Cortex of kidney (tissue), 1 donor: ENCODE measurements at places on chromosomes 16 and 17.
A peak's percentile ranks its signal among the peaks of the same experiment; 100 is the strongest.

- DNase-seq = no peak
These were observed 28.3 kb downstream of the VPS35L start for GRCh38 chr16:19583665-19584300.

DNA sequence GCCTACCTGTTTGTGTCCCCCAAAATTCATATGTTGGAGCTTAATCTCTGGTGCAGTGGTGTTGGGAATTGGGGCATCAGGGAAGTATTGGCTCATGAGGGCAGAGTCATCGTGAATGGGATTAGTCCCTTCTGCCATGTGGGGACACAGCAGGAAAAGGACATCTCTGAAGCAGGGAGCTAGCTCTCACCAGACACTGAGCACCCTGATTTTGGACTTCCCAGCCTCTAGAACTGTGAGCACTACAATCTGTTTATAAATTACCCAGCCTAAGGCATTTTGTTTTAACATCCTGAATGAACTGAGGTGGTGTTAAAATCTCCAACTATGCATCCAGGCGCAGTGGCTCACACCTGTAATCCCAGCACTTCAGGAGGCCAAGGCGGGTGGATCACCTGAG is 206.0 kb downstream of the SEC14L1 start:
- DNase-seq = no peak

DNA sequence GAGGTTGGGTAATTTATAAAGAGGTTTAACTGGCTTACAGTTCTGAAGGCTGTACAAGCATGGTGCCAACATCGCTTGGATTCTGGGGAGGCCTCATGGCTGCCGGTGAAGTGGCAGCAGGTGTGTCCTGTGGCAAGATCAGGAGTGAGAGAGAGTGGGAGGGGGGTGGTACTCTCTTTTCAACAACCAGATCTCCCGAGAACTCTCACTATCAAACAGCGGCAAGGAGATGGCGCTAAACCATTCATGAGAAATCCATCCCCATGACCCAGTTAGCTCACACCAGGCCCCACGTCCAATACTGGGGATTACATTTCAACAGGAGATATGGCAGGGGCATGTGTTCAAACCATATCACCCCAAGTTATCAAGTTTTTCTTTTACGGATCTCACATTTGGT is 44.0 kb upstream of the CBX4 start:
- no peak for DNase-seq

DNA sequence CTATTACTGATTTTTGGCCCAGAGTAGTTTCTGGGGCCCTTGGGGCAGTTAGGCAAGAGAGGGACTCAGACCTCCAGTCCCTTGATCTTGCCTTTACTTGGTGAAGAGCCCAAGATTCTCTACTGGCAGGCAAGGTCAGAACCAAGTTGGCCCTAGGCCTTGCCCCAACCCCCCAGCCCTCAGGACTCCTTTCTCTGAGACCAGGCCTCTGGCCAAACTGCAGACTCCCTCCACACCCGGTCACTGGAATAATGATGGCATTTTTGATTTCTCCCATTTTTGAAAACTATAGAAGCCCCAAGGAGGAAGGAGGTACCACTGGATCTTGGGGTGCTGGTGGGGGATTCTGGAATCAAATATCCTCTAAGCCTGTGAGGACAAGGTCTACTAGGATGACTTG is 18.0 kb upstream of the HOXB9 start:
- no peak for DNase-seq

DNA sequence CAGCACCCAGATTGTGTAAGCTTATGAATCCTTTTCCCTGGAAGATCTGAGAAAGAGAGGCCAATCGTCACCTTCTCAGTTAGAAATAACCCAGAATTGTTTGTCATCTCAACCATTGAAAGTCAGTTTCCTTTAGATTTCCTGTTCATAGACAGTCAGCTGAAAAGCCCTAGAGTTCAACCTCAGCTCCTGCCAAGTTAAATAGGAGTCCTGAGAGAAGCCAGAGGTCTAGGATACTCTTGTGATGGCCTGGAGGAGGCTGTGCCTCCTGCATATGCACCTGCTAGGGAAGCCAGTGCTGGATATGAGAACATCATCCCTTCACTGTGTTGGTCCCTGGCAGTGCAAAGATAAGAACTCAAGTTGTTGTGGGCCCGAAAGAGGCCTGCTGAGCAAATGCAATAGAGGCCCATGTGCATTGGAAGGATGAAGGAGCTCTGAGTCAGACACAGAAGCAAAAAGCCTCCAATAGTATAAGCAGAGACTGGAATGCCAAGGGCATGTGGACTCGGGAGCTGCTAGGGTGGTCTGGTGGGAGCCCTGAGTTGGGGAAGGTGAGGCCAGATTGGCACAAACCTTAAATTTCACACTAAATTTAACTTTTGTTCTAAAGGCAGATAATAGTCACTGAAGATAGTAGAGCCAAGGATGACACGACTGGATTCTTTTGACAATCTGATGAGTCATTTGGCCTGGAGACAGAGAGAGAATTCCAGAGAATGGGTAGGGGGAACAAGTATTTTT is 520.9 kb upstream of the CDH5 start:
- no peak for DNase-seq

DNA sequence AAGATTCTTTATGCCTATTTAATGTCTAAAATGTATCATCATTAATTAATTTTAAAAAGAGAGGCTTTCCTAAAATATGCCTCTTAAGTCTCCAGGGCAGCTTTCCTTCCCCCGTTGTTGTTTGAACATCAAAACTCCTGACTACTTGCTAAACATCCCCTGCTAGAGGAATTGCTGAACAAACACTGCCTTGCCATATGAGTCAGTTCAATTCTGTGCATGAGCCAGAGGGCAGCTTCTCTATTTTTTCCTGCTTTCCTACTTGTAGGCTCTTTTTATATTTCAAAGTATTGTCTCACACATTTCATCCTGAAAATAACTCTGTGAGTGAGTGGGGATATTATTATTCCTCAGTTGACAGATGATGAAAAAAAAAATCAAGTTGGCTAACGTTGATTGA is 143.4 kb downstream of the HS3ST4 start:
- no peak for DNase-seq

- DNase-seq = no peak
These were observed 11.4 kb upstream of the CALB2 start for GRCh38 chr16:71347146-71347545.

DNA sequence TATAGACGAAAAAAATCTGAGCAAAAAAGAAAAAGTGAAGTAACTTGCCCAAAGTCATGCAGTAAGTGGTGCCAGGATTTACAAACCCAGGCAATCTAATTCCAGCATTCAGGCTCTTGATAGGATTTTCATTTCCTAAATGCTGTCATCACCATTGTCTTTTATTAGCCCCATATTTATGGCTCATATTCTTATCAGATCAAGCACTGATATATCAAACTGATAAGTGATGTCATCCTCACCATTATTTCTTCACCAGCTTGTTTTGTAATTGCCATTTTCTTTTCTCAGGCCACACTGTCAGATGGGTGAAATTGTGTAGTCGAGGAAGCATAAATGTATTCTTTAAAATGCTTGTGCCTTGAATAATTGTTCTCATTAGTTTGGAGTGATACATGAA is 1.3 kb downstream of the RAD51C start:
- DNase-seq = no peak

GRCh38 chr17:37463039-37463438 is 26.7 kb upstream of the DUSP14 start:
- no peak for DNase-seq

DNA sequence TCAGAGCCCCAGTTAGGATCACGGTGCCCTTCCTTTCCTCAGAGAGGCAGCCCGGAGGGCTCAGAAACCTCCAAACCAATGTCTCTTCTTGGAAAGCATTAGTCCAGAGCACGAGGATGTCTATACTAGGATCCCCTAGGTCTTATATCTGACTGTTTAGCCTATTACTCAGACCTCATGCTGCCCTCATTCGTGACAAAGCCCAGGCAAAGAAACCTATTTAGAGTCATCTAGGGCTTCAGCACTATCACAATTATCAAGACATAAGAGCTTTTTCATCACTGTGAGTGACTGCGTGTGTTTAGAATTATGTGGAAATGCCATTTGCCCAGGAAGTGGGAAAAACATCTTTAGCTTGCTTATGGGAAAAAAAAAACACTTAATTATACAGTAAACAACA is 159.8 kb upstream of the NOL11 start:
- DNase-seq = no peak

GRCh38 chr16:3577302-3577752 is at the start of gene NLRC3:
Gene NLRC3 (minus strand): TSS chr16:3577403. CDS start chr16:3565036, 12,367 bp downstream.
- DNase-seq = no peak

DNA sequence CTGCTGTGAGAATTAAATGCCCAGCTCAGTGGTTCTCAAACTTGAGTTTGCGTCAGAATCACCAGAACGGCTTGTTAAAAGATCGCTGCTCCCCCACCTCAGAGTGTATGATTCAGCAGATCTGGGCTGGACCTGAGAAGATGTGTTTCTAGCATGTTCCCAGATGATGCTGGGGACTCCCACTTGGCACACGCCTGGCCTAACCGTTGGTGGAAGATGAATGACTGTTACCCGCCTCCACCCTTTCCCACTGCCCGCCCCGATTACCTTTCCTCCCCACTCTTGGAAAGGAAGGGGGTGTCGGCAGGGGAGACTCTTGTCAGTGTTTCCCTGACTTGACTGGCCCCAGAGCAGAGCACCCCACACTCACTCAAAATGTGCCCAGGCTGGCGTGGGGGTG is 29.3 kb upstream of the ABCC3 start:
- DNase-seq = no peak

- DNase-seq = no peak
These were observed 484.7 kb downstream of the NPIPA7 start for GRCh38 chr16:16863672-16864071.

DNA sequence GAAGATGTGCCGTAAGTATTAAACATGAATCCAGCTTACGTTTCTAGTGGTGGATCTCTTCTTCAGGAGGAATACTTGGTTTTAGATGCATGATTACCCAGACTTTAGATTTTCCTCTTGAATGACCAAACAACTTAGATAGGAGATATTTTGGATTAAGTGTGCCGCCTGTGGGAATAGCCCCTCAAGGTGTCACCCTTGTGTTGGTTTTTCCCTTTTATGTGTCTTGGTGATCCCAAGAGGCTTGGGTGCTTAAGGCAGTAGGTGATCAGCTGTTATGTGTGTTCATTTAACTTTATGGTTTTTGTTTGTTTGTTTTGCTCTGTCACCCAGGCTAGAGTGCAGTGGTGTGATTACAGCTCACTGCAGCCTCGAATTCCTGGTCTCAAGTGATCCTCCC is 115.1 kb downstream of the PPM1E start:
- no peak for DNase-seq

DNA sequence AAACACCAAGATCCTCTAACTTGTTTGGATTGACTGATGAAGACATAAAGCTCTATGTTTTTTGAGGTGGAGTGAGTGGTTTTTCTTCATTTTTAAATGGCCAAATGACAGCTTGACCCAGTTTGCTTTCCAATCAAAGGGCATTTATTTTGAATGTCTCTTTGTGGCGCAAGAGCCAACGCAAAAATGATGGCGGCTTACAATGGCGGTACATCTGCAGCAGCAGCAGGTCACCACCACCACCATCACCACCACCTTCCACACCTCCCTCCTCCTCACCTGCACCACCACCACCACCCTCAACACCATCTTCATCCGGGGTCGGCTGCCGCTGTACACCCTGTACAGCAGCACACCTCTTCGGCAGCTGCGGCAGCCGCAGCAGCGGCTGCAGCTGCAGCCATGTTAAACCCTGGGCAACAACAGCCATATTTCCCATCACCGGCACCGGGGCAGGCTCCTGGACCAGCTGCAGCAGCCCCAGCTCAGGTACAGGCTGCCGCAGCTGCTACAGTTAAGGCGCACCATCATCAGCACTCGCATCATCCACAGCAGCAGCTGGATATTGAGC is 329 bp downstream of the NLK start:
- no peak for DNase-seq

DNA sequence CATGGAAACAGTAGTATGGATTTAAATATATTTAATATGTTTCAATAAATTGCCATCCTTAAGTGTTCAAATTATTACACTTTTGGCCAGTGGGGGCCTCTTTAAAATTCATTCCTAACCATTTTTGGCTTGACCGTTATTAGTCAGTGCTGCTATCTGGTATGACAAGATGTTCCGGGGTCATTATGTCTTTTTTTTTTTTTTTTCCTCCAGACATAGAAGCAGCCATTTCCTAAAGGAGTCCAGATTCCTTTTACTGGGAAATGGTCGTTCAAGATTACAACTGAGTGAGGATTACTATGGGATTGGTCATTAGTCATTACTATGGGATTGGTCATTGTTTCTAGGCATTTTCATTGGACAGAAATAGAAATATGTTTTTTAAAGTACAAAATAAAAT is 53.4 kb downstream of the NF1 start:
- no peak for DNase-seq

DNA sequence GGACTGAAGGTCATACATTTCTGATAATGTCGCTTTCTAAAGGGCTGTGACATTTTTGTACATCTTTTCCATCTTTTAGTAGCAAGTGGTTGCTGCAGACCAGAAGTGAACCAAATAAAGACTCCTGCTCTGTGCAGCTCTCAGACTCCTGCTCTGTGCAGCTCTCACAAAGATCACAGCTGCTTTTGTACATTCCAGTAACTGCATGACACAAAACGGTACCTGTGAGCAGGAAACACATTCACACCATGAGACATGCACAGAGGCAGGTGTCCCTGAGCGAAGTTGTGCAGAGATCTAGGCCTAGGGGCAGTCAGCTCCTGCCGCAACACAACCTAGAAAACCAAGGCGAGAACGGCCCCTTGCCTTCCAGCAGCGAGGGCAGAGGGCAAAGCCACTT is 67.5 kb downstream of the KLHDC4 start:
- DNase-seq = no peak

- no peak for DNase-seq
These were observed 16.6 kb upstream of the INPP5K start for GRCh38 chr17:1532836-1533602.

GRCh38 chr16:50024684-50025536 is at the start of gene CNEP1R1:
Gene CNEP1R1 (plus strand): TSS chr16:50025225. CDS start chr16:50025316, 91 bp downstream.
- DNase-seq = peak; percentile 52

DNA sequence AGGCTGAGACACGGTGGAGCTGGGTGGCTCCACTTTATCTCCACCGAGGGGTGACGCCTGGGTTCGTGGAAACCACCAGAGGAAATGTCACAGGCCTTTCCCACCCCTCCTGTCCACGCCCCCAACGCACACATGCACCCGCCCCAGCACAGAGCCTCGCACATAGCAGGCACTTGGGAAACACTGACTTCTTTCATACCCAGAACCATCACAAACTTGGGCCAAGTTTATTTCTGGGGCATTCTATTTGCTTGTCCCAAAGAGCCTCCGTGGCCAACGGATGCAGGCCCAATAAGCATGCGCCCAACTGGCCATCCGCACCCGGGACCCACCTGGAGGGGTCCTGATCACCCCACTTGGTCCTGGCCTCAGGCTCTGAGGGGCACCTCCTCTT is 3.3 kb downstream of the BCAR1 start:
- DNase-seq = no peak

- DNase-seq = no peak
These were observed 22.1 kb downstream of the TMEM114 start for GRCh38 chr16:8568231-8568617.

GRCh38 chr17:8117367-8117979 is 841 bp downstream of the ALOXE3 start:
- DNase-seq = no peak
